ENCODE measurements at places on chromosomes 1 and 21. TPM values are rescaled to one million over a fixed set of nuclear protein-coding genes. Genes with fewer than 3 reads are reported as not detected.

The GJA8 gene
- polyA plus RNA-seq, result not detected

The OPN3 gene
- polyA plus RNA-seq, result 15.8 TPM

The FCRL6 gene
- 0.45 TPM for polyA plus RNA-seq

The OR6N2 gene
- not detected for polyA plus RNA-seq

The CHIA gene
- polyA plus RNA-seq, result 0.52 TPM

The KCNJ15 gene
- 102 TPM for polyA plus RNA-seq

The ADORA1 gene
- polyA plus RNA-seq, result 21.2 TPM

The TNNI3K gene
- polyA plus RNA-seq, result 2.2 TPM

The KCTD3 gene
- 20.3 TPM for polyA plus RNA-seq

The LCE1B gene
- not detected for polyA plus RNA-seq

The OR2M3 gene
- not detected for polyA plus RNA-seq

The BEST4 gene
- polyA plus RNA-seq, result 0.37 TPM

Measured in kidney (tissue), 22 donors.